CMK (cell line): ENCODE measurements at places on chromosomes 3 and 15.
A peak's percentile ranks its signal among the peaks of the same experiment; 100 is the strongest.

DNA sequence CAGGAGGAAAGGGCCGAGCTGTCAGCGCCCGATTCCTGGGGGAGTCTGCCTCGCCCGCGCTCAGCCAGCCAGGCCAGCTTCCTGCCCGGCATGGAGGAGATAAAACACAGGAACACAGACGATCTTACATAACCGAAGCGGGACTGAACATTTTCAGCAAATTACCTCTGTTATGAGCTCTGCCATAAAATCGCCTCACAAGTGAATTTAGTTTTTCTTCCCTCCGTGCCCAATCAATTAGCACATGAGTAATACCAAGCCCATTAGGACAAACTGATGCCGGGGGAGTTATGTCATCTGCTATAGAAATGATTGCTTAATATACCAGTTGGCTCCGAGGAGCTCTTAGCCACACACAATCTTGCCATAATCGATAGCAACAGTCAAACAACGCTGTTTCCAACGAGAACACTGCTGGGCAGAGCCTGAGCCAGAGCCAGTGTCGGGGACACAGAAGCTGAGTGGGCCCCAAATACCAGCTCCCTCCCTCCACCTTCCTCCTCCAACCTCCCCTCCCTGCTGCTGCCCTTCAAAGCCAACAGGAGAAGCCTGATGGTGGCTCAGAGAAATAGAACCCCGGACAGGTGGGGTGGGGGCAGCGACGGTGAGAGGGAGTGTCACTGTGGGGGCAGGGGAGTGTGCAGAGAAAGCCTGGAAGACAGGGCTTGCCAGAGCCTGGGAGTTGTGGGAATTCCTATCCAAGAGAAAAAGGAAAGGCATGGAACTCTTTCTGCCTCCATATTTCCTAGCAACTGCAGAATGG lies 279.4 kb upstream of the TLE3 start:
- DNase-seq, result peak; percentile 52

- DNase-seq, result no peak
These were observed 221.3 kb upstream of the LYSMD4 start for GRCh38 chr15:99954361-99955180.

DNA sequence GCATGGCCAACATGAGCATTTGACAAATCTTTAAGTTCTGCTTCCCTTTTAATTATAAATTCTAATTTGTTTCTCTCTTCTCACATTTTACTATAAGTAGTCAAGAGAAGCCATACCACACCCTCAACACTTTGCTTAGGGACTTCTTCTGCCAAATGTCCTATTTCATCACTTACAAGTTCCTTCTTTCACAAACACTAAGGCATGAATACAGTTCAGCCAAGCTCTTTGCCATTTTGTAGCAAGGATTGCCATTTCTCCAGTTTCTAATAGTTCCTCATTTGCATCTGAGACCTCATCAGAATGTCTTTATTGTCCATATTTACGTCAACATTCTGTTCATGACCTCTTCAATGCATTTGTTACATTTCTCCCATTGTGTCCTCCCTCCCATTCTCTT lies 29.4 kb downstream of the SLC22A14 start:
- DNase-seq, result no peak

DNA sequence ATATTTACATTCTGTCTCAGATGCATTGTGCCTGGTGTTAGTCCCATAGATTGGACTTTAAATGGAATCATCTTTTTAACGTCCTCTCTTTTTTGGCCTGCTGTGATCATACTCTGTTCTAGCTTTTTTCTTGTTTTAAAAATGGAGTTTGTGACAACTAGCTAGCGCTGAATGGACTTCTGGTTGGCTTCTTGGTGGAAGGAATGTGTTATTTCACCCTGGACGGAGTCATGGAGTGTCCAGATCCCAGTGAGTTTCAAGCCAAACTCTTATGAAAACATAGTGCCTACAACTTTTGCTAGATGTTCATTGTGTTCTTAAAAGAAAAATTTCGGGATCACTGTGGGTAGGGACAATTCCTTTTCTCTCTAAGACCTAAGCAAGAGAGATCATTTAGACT lies 192.6 kb downstream of the TCF12 start:
- DNase-seq, result no peak

DNA sequence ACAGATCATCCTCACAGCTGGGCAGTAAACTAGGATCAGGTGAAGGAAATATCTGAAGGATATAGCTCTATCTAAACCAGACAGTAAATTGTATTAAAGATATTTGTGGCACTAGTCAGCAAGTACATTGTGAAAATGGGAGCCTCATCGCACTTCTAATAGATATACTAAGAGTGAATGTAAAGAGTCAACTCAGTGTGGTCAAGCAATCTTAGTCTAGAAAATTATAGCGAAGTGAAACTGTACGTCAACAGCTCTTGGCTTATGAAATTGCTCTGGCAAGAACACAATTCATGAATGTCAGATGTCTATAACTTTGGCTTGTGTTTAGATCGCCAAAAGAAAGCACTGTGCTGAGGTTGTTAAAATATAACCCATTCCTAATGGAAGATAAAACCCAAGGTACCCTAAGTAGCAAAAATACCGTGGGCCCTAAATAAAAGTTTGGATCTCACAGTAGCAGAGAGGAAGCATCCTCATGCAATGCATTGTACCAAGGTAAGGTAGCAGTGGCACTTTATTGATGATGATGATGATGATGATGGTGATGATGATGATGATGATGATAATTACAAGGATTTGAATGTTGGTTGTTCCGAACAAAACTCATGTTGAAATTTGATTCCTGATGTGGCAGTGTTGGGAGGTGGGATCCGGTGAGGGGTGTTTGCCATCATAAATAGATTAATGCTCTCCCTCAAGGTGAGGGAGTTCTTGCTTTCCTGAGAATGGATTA lies 228.5 kb downstream of the UNC13C start:
- DNase-seq, result no peak

DNA sequence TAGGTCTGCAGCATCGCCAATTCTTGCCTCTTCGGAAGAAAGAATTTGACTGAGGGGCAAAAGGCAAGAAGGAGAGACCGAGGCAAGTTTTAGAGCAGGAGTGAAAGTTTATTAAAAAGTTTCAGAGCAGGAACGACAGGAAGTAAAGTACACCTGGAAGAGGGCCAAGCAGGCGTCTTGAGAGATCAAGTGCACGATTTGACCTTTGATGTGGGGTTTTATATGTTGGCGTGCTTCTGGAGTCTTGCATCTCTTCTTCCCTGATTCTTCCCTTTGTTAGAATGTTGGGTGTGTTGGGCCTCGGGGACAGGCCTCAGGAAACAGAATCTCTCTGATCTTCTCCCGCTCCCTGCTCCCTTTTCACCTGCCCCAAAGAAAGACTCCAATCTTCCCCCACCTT lies 40.6 kb upstream of the FLNB start:
- DNase-seq, result no peak

DNA sequence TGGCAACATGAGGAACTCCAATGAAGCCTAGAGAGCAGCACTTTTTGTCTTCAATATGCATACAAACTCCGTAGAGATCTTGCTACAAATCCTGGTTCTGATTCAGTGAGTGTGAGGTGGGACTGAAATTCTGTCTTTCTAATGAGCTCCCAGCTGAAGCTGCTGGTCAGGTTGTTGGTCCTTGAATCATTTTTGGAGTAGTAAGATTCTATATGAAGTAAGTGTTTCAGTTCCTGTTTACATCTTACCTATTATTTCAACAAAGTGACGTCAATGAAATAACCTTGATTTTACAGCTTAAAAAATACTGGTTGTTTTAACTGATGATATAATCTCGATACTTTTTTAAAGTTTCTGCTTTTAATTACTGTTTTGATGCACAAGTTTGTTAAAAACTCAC lies 33.9 kb downstream of the SHQ1 start:
- no peak for DNase-seq

- DNase-seq, result no peak
These were observed 372.1 kb downstream of the ROBO2 start for GRCh38 chr3:77412021-77412438.

GRCh38 chr15:70212963-70213315 lies 115.2 kb upstream of the TLE3 start:
- no peak for DNase-seq

- no peak for DNase-seq
These were observed 272.2 kb upstream of the CHRNA7 start for GRCh38 chr15:31758126-31758525.

DNA sequence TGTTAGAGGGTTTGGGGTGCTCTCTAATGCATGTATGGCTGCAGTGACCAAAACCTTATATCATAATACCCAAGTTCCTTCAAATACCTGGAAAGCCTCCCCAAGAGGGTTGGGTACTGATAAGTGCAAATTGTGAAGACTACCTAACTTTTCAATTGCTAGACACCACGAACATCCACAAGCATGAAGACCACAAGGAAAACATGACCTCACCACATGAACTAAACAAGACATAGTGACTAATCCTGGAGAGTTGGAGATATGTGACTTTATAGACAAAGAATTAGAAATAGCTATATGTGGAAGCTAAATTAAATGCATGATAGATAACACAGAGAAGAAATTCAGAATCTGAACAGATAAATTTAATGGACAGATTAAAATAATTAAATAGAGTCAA lies 23.9 kb upstream of the AADACL2 start:
- no peak for DNase-seq

GRCh38 chr3:99439892-99440291 lies 198.5 kb upstream of the COL8A1 start:
- no peak for DNase-seq

DNA sequence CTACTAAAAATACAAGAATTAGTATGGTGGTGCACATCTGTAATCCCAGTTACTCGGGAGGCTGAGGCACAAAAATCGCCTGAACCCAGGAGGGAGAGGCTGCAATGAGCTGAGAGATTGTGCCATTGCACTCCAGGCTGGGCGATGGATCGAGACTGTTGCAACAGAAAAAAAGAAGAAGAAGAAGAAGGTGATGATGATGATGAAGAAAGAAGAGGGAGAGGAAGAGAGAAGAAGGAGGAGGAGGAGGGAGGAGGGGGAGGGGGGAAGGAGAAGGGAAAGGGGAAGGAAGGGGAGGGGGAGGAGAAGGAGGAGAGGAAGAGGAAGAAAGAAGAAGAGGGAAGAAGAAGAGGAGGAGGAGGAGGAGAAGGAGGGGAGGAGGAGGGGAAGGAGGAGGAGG lies 33.2 kb upstream of the ZNF710 start:
- no peak for DNase-seq

GRCh38 chr3:64440498-64440897 lies 215.2 kb upstream of the PRICKLE2 start:
- DNase-seq, result no peak

- no peak for DNase-seq
These were observed 159.5 kb downstream of the RPLP1 start for GRCh38 chr15:69612112-69612511.

GRCh38 chr3:195095704-195096036 lies 175.3 kb downstream of the XXYLT1 start:
- no peak for DNase-seq

DNA sequence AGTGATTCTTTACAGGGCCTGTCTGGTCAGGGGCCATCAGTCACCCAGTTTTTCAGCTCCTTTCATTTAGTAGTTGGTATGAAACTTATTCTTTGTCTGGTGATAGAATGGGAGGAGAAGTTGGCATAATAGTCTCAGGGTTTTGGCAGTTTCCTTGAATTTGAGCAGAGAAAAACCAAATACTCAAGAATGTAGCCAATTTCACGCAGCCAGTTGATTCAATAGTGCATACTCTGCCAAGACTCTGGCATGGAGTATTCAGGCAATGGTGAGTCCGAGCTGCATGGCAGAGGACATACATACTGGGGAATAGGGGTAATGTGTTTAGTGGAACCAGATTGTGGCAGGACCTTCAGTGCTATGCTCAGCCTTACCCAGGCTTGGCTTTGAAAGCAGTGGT lies 118.3 kb downstream of the GALK2 start:
- no peak for DNase-seq

DNA sequence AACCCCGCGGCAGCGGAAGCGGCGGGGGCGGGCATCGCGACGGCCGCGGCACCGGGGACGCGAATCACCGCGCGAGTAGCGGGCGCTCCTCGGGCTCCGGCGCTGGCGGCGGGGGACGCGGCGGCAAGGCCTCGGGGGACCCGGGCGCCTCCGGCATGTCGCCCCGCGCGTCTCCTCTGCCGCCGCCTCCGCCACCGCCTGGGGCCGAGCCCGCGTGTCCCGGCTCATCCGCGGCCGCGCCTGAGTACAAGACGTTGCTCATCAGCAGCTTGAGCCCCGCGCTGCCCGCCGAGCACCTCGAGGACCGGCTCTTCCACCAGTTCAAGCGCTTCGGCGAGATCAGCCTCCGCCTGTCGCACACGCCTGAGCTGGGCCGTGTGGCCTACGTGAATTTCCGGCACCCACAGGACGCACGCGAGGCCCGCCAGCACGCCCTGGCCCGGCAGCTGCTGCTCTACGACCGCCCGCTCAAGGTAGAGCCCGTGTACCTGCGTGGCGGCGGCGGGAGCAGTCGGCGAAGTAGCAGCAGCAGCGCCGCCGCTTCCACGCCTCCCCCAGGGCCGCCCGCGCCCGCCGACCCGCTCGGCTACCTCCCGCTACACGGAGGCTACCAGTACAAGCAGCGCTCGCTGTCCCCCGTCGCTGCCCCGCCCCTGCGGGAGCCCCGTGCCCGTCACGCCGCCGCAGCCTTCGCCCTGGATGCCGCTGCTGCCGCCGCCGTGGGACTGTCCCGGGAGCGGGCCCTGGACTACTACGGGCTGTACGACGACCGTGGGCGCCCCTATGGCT lies 675 bp downstream of the RBM15B start:
- DNase-seq, result no peak

DNA sequence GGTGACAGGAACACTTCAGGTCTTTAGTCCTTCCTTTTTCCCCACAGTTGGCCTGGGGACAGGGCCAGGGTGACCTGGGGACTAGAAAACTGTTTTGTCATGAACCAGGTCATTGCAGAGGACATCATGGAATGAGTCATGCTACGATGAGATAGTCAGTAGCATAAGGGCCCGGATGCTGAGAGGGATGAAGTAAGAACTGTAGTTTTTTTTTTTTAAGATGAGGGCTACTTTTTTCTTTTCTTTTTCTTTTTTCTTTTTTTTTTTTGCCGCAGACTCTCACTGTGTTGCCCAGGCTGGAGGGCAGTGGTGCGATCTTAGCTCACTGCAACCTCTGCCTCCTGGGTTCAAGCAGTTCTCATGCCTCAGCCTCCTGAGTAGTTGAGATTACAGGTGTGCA lies 8.0 kb downstream of the MAP2K5 start:
- no peak for DNase-seq

- DNase-seq, result no peak
These were observed 3.1 kb downstream of the CCDC9B start for GRCh38 chr15:40337597-40337996.

- DNase-seq, result no peak
These were observed 59.8 kb upstream of the PRTG start for GRCh38 chr15:55802600-55803376.
